Fibroblast of the aortic adventitia (primary cell): ENCODE measurements at places on chromosomes 7 and 10. TPM values are rescaled to one million over a fixed set of nuclear protein-coding genes. Genes with fewer than 3 reads are reported as not detected.

SLC29A3 gene
- total RNA-seq = 1.2 and 2.8 TPM in 2 replicates

CPA5 gene
- total RNA-seq = 0.09 TPM in 1 of 2 replicates, not detected in the other

SPDYE2B gene
- 0.16 TPM in 1 of 2 replicates, not detected in the other for total RNA-seq

WEE2 gene
- under 0.01 TPM in 1 of 2 replicates, not detected in the other for total RNA-seq

TMEM225B gene
- 0.54 TPM in 1 of 2 replicates, not detected in the other for total RNA-seq

MICALL2 gene
- total RNA-seq = 21.5 and 28.9 TPM in 2 replicates

PILRA gene
- total RNA-seq = 0.27 TPM in 1 of 2 replicates, not detected in the other

SLC29A4 gene
- 0.49 and 0.90 TPM in 2 replicates for total RNA-seq

NACAD gene
- total RNA-seq = 3.6 and 5.5 TPM in 2 replicates

CDK1 gene
- 0.90 and 82.9 TPM in 2 replicates for total RNA-seq

SCIN gene
- 0.25 and 2.3 TPM in 2 replicates for total RNA-seq

PDE6C gene
- not detected in 2 replicates for total RNA-seq

ASB15 gene
- not detected in 2 replicates for total RNA-seq

EIF5AL1 gene
- 1.5 TPM in 1 of 2 replicates, not detected in the other for total RNA-seq

CYP2C19 gene
- total RNA-seq = not detected in 2 replicates

LBX1 gene
- 0.08 TPM in 1 of 2 replicates, not detected in the other for total RNA-seq

ACSM6 gene
- not detected in 2 replicates for total RNA-seq

NODAL gene
- not detected in 2 replicates for total RNA-seq

HMX2 gene
- not detected in 2 replicates for total RNA-seq

OLAH gene
- total RNA-seq = not detected in 2 replicates

KNDC1 gene
- under 0.01 and 0.41 TPM in 2 replicates for total RNA-seq

UCN3 gene
- not detected in 2 replicates for total RNA-seq

SPDYE1 gene
- total RNA-seq = not detected in 2 replicates

FAM241B gene
- not detected in 2 replicates for total RNA-seq

EMX2 gene
- total RNA-seq = 0.18 and 1.1 TPM in 2 replicates

GJD4 gene
- total RNA-seq = 0.09 TPM in 1 of 2 replicates, not detected in the other

SERPINE1 gene
- total RNA-seq = 23.1 and 341 TPM in 2 replicates

NEBL gene
- 0.09 and 4.3 TPM in 2 replicates for total RNA-seq

ANKMY2 gene
- 24.9 and 30.2 TPM in 2 replicates for total RNA-seq

ALOX5 gene
- not detected in 2 replicates for total RNA-seq

KCNK18 gene
- not detected in 2 replicates for total RNA-seq

CD36 gene
- total RNA-seq = 1.7 and 561 TPM in 2 replicates

ACSL5 gene
- 2.6 and 15.1 TPM in 2 replicates for total RNA-seq

USP6NL gene
- total RNA-seq = 8.3 and 15.2 TPM in 2 replicates

PTPN20 gene
- total RNA-seq = 0.27 TPM in 1 of 2 replicates, not detected in the other

CTBP2 gene
- total RNA-seq = 37.9 and 45.4 TPM in 2 replicates

NKX1-2 gene
- total RNA-seq = not detected in 2 replicates

SUGCT gene
- 1.9 and 6.7 TPM in 2 replicates for total RNA-seq

PON1 gene
- total RNA-seq = not detected in 2 replicates

SLC26A3 gene
- not detected in 2 replicates for total RNA-seq

CNNM1 gene
- 0.09 and 0.41 TPM in 2 replicates for total RNA-seq

NT5C3A gene
- 17.1 and 26.8 TPM in 2 replicates for total RNA-seq
